ENCODE measurements at places on chromosomes 3 and 15.

GRCh38 chr3:151971814-151972579 is 98.6 kb downstream of the SUCNR1 start:
- DNase-seq, result no peak

DNA sequence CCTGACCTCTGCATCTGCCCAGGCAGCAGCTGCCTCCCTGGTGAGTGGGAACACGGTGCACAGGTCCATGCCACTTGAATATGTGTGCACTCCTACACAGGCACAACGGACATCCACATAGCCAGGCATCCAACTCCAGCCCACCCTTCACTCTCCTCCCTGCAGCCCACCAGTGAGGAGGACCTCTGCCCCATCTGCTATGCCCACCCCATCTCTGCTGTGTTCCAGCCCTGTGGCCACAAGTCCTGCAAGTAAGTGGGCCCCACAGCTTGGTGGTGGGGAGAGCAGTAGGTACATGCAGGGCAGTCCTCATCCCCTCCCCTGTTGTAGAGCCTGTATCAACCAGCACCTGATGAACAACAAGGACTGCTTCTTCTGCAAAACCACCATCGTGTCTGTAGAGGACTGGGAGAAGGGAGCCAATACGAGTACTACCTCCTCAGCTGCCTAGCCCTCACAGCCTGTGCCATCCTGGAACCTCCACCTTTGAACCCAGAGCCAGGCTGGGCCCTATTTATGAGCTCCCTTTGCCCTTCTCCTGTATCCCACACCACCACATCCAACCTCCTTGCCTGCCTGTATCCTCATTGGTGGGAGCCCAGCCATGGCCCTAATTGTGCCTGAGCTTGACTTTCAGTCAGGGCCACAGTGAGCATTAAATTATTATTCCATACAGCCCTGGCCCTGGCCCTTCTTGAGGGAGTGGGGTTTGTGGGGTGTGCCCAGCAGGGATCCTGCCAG is 1.5 kb upstream of the AMIGO3 start:
- no peak for DNase-seq

- no peak for DNase-seq
Observed at GRCh38 chr15:40852529-40852928, 8.7 kb downstream of the SPINT1 start.

DNA sequence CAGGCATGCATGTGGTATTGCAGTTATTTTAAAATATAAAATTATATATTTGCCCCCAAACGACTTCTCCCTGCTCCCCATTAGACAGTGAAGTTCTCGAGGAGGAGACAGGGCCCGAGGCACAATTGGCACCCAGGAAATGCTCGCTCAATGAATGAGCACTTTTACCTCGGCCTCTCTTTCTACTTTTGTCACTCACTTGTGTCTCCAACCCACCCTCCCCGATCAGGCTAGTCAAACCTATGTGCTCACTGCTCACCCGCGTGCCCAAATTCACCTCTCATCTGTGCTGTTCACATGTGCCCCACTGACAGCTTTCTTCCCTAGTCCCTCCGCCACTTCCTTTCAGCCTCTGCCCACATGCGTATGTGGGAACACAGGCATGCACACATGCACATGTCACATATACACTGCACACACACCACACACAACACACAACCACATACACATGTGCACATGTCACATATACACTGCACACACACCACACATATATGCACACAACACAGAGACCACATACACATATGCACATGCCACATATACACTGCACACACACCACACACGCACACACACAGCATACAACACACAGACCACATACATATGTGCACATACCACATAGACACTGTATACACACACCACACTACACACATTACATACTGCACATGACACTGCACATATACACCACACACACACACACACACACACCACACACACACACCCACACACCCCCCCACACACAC is 46.3 kb upstream of the DLG1 start:
- DNase-seq, result no peak

- DNase-seq, result no peak
Observed at GRCh38 chr3:194744826-194745225, 59.1 kb downstream of the FAM43A start.

- no peak for DNase-seq
Observed at GRCh38 chr3:108642526-108642925, 53.0 kb downstream of the DZIP3 start.

DNA sequence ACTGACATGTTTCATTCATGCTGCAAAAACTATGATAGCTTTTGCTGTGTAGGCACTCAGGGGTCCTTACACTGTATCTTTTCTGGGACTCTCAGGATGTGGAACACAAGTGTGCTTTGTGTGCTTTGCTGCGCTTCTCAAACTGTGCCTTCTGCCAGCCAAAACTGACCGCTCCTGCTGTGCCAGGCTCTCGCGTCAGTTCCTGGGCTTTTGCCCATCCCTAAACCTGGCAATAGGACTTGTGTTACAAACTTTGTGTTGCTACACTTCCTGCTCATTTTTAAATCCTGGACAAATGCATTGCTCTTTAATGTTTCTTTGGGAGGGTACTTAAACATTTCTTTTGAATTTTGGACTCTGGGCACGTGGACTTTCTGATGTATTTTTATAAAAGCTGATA is 60.3 kb downstream of the DIPK2A start:
- no peak for DNase-seq

DNA sequence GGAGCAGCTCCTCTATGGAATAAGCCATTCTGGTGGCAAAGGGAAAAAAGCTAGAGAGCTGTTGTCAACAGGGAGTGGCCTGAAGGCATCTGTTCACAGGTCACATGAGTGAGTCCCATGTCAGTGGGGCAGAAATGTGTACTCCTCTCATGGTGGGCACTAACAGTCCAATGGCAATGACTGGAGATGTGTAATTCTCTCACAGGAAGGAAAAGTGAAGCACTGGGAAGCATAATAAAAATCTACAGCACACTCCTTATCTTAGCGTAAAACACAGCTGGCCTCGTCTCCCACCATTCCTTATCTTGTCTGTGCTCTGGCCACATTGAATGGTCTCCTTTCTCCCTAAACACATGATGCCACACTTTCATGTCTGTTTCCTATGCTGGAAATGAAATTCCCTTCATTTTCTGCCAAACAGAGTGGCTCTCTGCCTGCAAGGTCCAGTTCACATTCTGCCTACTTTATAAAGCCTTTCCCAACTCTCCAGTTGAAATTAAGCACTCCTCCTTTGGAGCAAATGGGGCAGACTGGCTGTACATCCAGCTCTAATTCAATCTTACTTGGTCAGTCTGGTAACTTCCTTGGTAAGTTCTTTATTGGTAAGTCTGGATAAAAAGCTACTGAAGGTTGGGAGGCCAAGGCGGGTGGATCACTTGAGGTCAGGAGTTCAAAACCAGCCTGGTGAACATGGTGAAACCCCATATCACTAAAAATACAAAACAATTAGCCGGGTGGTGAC is 139.8 kb downstream of the RPL22L1 start:
- no peak for DNase-seq

DNA sequence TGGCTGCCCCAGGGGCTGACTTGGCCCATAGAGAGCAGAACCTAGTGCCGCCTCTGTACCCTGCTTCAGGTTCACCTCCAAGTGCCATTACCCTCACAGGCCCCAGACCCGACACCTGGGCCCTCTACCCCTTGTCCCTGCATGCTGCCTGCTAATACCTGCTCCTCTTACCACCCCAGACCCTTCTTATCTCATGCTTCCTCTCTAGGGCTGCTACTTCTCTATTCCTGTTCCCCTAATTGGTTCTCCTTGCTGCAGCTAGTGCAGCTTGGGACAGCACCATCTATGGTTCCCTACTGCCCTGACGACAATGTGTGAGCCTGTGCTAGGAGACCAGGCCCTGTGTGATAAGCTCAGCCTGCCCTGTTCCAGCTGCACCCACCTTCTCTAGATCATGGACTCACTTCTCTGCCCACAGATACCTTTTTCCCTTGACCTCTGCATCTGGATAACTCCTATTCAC is 15.3 kb downstream of the HDAC11 start:
- DNase-seq, result no peak

DNA sequence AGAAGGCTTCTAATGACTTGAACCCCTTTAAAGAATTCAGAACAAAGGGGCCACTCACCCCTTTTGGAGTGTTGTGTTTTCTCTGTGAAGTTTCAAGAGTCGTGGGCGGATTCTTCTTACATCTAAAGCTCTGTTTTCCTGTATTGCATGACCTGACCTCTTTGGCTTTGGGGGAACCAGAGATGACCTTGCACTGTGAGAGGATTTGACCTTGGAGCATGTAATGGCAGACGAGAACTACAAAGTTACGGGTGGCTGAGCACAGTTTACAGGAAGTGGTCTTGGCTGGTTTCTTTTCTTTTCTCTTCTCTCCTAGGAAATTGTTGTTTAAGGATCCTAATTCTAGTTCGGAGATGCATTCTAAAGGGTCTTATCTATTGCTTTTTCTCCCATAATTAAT is 6.2 kb upstream of the BDH1 start:
- no peak for DNase-seq

DNA sequence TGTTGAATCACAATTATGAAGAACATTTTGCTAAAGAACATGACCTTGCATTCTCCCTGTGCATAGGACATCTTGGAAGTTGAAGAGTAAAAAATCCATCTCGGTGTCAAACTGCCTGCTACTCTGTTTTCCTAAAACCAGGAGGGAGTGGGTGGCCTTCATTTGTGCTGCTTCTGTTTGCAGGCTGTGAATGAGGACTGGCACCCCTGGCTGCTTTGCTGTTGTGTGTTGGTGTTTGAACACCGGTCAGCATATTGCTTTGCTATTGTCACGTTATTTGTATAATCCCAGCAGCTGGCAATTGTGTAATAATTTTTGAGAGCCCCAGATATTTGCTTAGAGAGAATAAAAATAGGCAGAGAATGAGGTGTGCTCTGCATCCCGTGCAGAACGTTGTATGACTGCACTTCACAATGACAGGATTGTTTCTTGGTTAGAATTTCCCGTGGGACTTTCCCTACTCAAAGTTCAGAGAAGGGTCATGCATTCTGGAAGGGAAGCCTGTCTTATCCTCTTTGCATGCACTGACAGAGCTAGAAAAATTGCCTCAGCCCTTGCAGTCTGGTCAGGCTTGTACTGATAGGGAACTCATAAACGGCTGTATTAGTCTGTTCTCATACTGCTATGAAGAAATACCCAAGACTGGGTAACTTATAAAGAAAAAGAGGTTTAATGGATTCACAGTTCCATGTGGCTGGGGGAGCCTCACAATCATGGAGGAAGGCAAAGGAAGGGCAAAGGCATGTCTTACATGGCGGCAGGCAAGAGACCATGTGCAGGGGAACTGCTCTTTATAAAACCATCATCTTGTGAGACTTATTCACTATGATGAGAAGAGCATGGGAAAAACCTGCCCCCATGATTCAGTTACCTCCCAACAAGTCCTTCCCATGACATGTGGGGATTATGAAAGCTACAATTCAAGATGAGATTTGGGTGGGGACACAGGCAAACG is 16.3 kb downstream of the SV2B start:
- DNase-seq, result no peak

- no peak for DNase-seq
Observed at GRCh38 chr3:155334914-155335723, 41.6 kb upstream of the STRIT1 start.

DNA sequence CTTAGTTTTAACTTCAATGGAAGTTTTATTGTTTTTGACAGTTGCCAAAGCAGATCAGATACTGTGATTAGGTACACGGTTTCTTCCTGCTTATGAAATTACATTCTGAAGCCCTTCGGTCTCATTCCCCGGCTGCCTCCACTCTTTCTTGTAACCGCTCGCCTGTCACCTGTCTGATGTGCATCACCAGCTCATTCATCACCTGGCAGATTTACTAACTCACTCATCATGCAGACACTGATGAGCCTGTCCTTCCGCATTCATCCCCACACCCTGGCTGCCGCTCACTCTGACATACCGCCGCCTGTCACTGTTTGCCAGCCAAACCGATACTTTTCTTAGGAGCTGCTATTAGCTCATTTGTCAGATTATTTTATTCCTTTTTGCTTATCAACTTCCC is 82.8 kb upstream of the NSMCE3 start:
- DNase-seq, result no peak

DNA sequence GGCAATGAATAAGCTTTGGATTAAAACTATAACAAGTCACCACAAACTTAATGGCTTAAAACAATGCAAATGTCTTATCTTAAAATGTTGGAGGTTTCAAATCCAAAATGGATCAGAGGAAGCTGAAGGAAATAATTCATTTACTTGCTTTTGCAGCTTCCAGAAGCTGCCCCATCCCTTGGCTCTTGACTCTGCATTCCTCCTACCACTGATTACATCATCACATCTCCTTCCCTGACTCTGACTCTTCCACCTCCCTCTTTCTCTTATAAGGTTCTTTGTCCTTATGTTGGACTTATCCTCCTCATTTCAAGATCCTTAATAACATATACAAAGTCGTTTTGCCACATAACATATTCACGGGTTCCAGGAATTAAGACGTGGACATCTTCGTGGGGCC is 982.8 kb upstream of the ROBO1 start:
- DNase-seq, result no peak

DNA sequence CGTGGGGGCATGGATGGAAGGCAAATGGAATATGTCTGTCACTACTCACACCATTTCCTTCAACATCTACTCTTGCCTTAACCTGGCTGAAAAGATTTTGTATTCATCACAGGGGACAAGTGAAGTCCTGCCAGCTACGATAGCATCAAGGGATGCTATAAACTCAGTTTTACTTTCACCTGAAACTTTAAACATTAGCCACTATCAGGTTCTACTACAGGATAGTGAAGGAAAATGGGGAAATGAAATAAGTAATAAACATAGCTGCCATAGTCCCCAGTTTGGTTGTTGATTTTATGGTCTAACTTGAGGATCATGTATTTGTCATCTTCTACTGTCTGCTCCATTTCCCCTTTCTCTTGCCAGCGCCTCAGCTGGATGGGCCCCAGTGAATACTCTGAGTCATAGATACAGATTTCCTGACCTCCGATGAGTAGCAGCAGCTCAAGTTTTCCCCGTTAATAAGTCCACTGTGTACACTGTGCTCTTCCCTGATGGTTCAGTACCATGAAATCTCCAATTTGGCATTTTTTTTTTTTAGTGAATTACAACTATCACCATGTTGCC is 338.2 kb upstream of the SLCO3A1 start:
- DNase-seq, result no peak

- no peak for DNase-seq
Observed at GRCh38 chr3:47669026-47669749, 90.5 kb upstream of the CSPG5 start.
